Inflammatory macrophage treated with lipopolysaccharide for 1 hour (primary cell): ENCODE measurements at places on chromosomes 6 and 20.
A peak's percentile ranks its signal among the peaks of the same experiment; 100 is the strongest.

DNA sequence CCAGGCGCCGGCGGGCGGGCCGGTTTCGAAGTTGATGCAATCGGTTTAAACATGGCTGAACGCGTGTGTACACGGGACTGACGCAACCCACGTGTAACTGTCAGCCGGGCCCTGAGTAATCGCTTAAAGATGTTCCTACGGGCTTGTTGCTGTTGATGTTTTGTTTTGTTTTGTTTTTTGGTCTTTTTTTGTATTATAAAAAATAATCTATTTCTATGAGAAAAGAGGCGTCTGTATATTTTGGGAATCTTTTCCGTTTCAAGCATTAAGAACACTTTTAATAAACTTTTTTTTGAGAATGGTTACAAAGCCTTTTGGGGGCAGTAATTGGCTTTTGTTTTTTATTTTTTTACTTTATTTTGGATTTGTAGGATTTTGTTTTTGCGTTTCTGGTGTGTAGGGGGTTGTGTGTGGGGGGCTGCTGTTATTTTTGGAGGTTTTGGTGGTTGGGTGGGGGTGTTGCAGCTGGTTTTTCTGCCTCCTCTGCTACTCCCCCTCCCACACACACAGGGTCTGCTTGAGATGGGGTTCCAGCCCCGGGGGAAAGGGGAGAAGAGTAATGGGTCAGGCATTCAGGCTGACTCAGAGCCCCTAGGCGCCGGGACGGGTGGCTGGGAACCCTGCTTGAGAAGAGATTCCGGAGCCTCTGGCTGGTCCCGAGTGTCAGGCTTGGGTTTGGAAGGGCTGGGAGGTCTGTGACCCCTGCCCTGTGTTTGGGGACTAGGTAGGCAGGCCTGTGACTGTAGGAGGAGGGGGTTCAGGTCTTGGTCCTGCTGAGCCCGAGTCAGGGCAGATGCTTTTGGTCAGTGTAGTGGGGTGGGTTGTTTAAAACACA, 2.0 kb downstream of the CEBPB start:
- peak; percentile 85 for DNase-seq

DNA sequence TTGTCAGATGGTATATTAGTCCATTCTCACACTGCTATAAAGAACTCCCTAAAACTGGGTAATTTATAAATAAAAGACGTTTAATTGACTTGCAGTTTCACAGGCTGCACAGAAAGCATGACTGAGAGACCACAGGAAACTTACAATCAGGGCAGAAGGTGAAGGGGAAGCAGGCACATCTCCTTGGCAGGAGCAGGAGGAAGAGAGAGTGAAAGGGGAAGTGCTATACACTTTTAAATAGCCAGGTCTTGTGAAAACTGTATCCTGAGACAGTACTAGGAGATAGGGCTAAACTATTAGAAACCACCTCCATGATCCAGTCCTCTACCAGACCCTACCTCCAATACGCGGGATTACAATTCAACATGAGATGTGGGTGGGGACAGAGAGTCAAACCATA, 193.9 kb upstream of the KCNG1 start:
- DNase-seq, result no peak

GRCh38 chr6:127732927-127733326, 156.0 kb downstream of the C6orf58 start:
- no peak for DNase-seq

GRCh38 chr6:137792160-137793033, 74.7 kb upstream of the TNFAIP3 start:
- peak; percentile 64 for DNase-seq

- no peak for DNase-seq
Observed at GRCh38 chr6:116463301-116463700, 2.1 kb downstream of the CALHM6 start.

GRCh38 chr20:44609006-44609515, 26.7 kb downstream of the PKIG start:
- DNase-seq, result no peak

- no peak for DNase-seq
Observed at GRCh38 chr6:71982389-71982788, 96.0 kb downstream of the RIMS1 start.

- DNase-seq, result peak; percentile 85
Observed at GRCh38 chr6:12613811-12614210, 102.8 kb upstream of the PHACTR1 start.

- no peak for DNase-seq
Observed at GRCh38 chr6:13886949-13887348, 37.8 kb upstream of the RNF182 start.
